Naive thymus-derived CD8-positive, alpha-beta T cell (primary cell): ENCODE measurements at places on chromosomes 1 and 21. TPM values are rescaled to one million over a fixed set of nuclear protein-coding genes. Genes with fewer than 3 reads are reported as not detected.

CLIC6 gene
- total RNA-seq = 0.44 TPM

DNA sequence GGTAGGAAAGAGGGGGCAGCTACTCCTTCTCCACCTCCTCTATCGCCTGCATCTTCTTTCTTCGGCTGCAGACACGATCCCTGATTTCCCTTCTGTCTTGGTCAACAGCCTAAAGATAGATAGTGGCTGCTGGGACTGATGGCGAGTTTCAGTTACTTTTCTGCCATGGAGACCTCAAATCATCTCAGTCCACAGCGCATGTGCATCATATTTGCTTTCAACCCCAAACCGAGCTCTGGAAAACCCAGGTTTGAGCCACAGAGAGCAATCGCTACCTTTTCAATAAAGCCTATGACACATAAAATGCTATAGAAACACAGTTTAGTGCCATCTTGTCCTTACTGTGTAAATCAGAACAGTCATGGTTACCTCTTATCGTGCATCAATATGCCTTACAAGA is 142.9 kb upstream of the IRF2BP2 start:
- no peak for DNase-seq

- DNase-seq = no peak
Measured at GRCh38 chr1:215267495-215267894, 185.0 kb downstream of the KCNK2 start.

DNA sequence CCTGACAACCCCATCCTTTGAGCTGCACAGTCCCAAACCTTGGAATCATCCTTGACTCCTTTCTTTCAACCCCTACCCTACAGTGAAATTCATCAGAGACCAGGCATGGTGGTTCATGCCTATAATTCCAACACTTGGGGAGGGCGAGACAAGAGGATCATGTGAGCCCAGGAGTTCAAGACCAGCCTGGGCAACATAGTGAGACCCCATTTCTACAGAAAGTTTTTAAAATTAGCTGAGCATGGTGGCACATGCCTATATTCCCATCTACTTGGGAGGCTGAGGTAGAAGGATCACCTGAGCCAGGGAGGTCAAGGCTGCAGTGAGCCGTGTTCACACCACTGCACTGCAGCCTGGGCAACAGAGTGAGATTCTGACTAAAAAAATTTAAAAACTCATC is 34.5 kb downstream of the RERE start:
- DNase-seq = no peak

DNA sequence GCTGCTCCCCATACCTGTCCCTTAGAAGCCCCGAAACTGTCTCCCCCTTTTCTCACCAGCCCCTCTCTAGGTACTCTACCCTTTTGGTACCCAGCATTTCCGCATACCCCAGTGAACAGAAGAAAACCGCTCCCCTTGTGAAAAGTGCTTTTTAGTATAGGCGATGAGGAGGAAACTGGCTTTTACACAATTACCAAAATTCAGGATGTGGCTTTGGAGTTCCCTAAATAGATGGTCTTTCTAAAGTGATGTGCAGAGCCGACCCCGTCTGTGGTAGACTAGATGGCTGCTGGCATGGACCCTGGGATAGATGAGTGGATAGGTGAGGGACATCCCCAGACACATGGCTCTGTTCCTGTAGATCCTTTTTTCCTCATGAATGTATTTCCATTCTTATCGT is 2.6 kb upstream of the PER3 start:
- no peak for DNase-seq
